CD4-positive, alpha-beta T cell treated with Interleukin-2 at 100 ng/mL for 4 hours (primary cell): ENCODE measurements at places on chromosomes 7 and 10.
A peak's percentile ranks its signal among the peaks of the same experiment; 100 is the strongest.

GRCh38 chr7:55299273-55299967, 65.7 kb upstream of the LANCL2 start:
- no peak for DNase-seq

GRCh38 chr7:106552645-106553445, 108.1 kb downstream of the CCDC71L start:
- DNase-seq: peak; percentile 7

GRCh38 chr10:17910125-17910789, 41.5 kb upstream of the SLC39A12 start:
- peak; percentile 4 for DNase-seq

DNA sequence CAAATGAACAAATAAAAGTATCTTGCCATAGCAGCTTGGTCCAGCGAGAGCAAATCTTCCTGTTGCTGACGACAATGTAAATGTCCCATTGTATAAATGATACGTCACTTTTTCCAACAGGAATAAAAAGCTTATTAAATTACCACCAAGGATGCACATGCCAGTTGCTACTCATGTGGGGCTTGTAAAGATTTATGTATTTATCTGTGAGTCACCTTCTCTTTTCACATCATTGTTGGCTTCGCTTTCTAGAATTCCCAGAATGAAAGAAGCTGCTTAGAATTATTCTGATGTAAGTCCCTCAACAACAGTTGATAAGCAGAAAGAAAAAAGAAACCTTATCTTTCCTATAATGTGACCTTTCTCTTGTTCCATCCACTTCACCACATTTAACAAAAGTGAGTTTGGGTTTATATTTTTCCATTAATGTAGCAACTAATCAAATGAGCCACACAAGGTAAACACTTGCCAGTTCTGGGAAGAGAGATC, 22.4 kb downstream of the DNAJC12 start:
- no peak for DNase-seq

- peak; percentile 36 for DNase-seq
Observed at GRCh38 chr10:93379731-93380575, 102.2 kb downstream of the MYOF start.

DNA sequence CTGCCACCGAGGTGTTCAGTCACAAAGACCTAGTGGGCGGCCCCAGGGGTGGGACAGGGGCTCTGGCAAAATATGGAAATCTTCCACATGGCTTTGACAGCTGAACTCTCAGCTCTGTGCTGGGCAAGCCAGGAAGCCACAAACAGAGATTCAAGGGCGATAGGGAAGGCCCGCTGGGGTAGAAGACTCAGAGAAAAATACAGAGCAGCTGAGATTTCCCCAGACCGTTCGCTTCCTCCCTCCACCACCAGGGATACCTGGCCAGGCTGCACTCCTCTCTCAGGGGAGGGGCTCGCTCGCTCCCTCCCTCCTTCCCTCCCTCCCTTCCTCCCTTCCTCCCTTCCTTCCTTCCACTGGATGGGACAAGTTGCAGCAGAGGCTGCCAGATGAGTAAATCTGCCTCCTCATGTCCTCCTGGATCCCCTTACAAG, 260.5 kb downstream of the PRPF18 start:
- DNase-seq: no peak

GRCh38 chr7:64639267-64640001, 26.5 kb upstream of the ZNF107 start:
- no peak for DNase-seq

DNA sequence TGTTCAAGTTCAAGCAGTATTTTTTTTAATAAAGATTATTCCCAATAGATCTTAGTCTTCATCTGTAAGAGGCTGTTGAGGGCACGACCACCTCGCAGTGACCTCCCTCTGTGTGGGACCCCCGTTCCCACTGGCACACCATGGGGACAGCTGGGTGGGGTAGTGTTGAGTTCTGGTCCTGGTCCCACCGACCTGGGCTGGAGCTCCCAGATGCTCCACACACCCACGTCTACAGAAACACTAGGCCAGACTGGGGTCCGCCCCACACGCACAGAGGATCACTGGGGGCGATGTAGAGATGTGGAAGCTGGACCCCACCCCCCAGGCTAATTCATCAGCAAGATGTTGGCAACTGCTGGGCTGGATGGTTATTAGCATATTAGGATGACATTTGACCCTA, 623.6 kb downstream of the PTPRN2 start:
- no peak for DNase-seq

DNA sequence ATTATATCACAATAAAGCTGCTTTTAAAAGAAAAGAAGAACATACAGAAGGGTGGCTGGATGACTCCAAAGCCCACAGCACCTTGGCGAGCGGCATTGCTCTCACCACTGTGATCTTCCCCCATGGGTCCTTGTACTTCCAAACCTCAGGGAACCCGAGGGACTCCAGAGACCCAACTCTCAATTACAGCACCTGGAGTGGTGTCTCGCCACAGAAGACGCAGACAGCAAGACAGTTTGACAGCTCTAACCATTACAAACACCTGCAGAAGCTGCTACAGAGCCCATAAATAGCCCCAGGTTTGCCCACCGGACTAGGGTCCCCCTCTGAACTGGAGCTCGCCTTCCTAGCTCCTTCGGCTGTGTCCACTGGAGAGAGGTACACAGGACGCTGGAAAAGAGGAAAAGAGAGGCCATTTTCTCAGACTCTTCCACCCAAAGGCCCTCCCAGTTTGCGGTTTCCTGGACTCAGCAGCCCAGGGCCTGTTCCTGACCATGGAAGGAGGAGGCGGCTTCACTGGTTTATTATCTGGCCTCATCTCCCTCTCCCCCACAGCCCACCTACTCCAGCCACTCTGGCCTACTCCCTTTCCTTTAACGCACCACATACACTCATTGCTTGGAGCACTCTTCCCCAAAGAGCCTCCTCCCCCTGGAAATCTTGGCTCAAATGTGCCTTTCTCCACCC, 1.9 kb downstream of the PIK3AP1 start:
- no peak for DNase-seq

DNA sequence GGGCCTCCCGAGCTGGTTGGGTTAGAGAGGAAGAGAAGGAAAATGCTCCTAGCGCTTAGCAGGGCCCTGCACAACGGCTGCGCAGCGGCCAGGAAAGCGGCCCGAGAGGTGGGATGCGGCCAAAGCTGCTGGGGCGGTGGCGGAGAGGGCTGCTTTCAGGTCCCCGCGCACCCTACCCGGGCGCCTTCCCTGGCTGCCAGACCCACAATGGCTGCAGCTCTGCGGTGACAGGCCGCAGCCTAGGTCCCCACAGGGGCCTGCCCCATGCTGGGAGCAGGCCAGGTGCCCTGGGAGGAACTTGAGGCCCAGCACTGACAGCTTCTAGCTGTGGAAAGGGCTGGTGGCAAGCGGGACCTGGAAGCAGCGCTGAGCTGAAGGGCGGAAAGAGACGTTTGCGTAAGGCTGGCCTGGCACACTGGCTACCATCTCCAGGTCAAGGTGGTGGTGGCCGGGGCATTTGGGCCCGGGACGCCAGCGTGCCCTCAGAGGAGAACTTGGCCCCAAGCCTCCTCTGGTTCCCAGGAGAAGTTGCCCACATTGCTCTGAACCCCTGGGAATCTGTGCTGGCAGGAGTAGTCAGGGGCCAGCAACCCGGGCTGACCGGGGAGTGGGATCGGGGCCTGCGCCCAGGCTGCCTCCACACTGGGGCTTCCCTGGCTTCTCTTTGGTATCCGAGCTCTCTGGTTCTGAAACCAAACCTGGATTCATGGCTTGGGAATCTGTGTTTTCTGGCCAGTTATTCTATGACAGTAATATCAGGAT, 72.9 kb upstream of the ZNF804B start:
- DNase-seq: no peak

GRCh38 chr7:12569673-12570072, 847 bp upstream of the SCIN start:
- DNase-seq: no peak

DNA sequence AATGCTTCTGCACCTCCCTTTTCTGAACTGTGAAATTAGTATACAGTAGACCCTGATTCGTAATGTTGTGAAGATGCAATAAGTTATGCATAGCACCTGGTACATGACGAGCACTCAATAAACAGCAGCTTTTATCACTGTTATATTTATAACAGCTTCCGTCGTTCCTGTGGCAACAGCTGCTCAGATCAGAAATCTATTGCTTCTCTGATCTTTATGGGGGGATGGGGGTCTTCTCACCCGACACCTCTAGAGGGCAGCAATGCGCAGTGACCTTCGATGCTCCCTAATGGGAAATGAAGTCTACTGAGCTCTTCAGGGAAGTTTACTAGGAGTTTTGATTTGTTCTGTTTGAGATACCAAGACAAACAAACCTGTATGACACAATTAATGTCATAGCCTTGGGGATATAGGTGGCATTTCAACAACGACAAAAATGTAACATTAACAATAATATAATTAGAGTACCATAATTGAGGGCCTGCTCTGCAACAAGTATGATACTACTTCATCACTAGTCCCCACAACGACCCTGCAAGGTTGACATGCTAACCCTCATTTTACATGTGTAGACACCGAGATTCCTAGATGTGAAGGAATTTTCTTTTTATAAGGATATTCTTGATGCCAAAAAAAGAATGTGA, 289.6 kb downstream of the SFMBT2 start:
- peak; percentile 77 for DNase-seq

DNA sequence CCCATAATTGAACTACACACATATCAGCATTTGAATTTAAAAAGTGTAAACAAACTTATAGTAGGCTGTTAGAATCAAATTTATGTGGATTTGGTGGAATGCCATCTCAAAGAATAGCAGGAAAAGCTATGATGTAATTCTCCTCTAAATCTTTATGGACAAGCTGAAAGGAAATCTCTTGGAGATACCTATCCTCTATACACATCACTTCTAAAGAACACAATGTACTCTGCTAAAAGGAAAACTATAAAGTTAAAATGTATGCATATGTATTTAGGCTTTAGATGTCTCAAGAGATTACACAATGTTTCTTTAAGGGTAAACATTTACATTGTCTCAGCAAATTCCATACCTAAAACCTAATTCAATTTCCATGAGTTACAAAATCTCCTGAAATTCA, 323.3 kb downstream of the CRPPA start:
- DNase-seq: no peak

DNA sequence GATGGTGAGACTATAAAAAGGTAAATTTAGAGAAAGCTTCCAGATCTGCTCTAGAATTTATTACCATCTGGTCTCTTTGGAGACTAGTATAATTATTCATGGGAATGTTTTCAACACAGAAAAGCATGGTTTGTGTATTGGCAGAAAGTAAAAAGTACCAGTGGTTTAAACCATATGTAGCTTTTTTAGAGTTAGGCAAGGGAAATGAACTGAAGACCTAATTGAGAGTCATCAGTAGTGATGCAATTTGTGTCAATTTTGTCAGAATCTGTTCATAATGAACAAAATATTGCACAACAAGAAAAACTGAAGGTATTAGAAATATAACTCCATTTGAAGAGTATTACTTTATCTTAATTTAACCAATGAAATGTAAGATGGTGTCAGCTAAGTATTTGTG, 181.4 kb downstream of the ADK start:
- DNase-seq: no peak

- no peak for DNase-seq
Observed at GRCh38 chr10:58104351-58104751, 163.3 kb downstream of the IPMK start.
